ENCODE measurements at places on chromosomes 6 and 20.
A peak's percentile ranks its signal among the peaks of the same experiment; 100 is the strongest.

GRCh38 chr6:114342826-114343781 is at the start of gene HS3ST5:
Gene HS3ST5 (minus strand): TSS chr6:114343023. CDS start chr6:114062845, 280,178 bp downstream.
- peak; percentile 90 for DNase-seq

- DNase-seq, result no peak
These were observed 55.1 kb downstream of the MYLK4 start for GRCh38 chr6:2695454-2696095.

DNA sequence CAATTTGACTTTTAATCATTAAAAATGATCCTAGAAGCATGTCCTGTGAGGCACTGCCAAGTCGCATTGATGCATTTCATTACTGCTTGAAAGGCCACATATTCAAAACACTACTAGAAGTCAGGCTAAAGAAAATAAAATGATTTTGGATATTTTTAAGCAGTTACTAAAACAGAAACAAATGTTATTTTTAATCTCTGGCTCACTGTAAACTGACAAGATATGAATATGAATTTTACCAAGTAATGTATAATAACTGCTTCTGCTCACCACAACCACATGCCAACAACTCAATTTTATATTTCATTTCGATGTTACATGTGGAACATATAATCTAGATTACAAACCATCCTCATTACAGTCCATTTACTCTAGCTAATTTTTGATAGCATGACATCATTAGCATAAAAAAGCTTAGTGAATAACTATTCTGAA is 90.6 kb downstream of the ATXN1 start:
- no peak for DNase-seq

- DNase-seq, result no peak
These were observed 13.4 kb downstream of the TEAD3 start for GRCh38 chr6:35483490-35483889.

- peak; percentile 62 for DNase-seq
These were observed 427.3 kb upstream of the CITED2 start for GRCh38 chr6:139801571-139802321.

- DNase-seq, result peak; percentile 74
These were observed 9.7 kb upstream of the TNFRSF6B start for GRCh38 chr20:63686492-63687321.

GRCh38 chr6:140043357-140043756 is 668.9 kb upstream of the CITED2 start:
- no peak for DNase-seq

DNA sequence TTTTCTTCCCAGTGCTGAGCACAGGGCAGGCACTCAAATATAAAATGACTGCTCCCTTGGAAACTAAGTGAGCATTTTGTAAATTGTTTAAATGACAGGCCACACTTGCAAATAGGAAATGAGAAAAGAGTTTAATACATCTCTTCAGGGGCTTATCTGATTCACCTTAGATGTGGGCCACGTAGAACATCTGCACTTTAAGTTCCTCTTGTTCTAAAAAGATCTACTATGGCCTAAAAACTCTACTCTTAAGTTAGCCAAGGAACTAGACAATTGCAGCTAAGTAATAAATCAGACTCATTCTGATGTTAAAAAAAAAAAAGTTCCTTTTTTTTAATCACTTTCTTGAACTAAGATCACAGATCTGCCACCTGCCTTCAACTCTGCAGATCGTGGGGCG is 126.3 kb downstream of the KIF16B start:
- DNase-seq, result no peak

DNA sequence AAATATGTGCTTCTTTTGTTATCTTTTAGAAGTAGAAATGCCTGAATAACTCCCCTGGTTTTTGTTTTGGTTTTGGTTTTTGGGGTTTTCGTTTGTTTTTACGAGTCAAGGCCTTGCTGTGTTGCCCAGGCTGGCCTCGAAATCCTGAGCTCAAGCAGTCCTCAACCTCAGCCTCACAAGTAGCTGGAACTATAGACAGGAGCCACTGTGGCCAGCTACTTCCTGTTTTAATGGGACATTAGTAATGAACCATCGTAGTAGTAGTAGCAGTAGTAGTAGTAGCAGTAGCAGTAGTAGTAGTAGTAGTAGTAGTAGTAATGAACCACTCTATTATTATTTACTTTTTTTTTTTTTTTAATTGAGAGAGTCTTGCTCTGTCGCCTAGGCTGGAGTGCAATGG is 66.0 kb downstream of the UBR2 start:
- no peak for DNase-seq

- DNase-seq, result no peak
These were observed 92.5 kb upstream of the HDGFL1 start for GRCh38 chr6:22476811-22477390.

DNA sequence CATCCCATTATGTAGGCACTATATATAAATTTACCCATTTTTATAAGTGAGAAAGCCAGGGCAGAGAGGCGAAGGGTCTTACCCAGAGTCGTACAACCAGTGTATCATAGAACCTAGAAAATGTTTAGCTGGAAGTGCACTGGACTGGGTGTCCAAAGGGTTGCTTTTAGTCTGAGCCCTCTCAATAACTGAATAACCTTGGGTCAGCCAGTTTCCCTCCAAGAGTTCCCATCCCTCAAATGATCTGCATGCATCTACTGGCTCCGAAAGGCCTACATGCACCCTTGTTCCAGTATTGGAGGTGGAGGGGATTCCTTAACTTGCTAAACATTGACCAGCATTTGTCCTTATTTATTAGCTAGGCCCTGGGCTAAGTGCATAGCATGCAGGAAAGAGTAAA is 3.8 kb downstream of the SNPH start:
- no peak for DNase-seq

- DNase-seq, result peak; percentile 30
These were observed 78.2 kb upstream of the NXT1 start for GRCh38 chr20:23272176-23273029.

DNA sequence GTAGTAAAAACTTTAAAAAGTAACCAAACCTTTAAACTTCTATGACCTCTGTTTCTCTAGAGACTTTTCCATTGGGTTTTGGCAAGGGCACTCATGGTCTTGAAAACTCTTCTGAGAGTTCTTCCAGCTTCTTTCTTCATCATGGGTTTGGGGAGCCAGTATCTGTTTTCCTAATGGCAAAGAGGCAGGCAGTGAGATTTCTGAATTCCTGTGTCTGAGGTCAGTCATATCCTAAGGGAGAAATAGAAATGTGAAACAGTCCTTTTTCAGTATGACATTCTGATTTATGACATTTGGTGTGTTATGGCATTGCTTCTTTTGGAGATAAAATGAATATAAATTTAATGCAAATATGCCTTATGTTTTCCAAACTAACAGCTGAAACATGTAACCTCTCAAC is 518.5 kb upstream of the MARCKS start:
- DNase-seq, result no peak

- DNase-seq, result no peak
These were observed 10.1 kb downstream of the CRISP1 start for GRCh38 chr6:49856282-49856681.

DNA sequence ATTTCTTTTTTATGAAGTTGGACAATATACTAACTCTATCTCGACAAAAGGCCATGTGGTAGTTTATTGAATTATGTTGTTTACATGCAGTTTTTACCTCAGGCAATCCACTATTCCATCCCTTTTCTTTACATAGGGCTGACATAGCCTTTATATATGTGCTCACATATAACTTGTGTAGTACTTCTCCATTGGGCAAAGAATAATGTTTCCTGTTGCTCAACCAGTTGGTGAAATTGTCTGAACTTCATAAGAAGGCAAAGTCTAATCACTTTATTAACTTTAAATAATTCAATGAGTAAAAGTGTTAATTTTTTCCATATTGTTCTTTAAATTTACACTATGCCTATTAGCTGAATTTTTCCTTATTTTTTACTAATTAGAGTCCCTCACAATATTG is 1272.1 kb downstream of the EPHA7 start:
- DNase-seq, result no peak

DNA sequence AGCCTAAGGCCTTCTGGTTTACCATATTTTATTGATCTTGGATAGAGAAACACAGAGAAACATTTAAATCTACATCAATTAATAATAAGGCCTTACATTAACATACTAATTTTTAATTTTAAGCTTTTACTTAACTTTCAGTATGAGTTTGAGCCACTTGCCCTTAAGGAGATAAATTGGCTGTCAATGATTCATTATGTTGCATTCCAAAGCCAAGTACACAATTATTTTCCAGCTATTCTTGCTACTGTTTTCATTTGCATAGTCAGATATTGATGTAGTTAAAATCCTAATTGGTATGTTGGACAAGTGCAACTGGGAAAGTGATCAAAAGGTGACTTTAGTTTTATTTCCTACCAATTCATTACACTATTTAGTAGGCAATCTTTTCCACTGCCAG is 58.2 kb downstream of the MOCS1 start:
- no peak for DNase-seq

GRCh38 chr6:138434096-138434495 is 30.1 kb downstream of the HEBP2 start:
- DNase-seq, result no peak

GRCh38 chr20:21251278-21251677 is 51.9 kb upstream of the XRN2 start:
- DNase-seq, result no peak

DNA sequence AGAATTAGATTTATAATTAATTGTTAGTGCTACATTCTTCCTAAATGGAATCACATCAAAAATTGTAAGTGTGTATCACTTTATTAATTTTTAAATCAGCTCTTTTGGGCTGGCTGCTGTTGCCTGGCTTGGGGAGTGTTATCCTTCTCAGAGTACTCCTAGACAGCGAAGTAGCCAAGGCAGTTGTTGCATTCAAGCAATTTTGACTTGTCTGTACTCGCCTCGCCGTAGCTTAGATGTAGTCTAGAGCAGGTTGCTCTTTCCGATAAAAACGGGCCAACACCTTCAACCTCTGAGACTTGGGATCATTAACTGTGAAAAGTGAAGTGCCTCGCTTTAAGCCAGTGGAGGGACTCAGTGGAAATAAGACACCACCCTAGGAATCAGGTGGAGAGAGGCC is 151.3 kb downstream of the FARS2 start:
- DNase-seq, result no peak

GRCh38 chr6:41871691-41872090 is 23.5 kb downstream of the USP49 start:
- no peak for DNase-seq
